BJ (cell line): ENCODE measurements at places on chromosomes 5 and 9.

GRCh38 chr5:127812570-127812969 lies 109.4 kb downstream of the CCDC192 start:
- no peak for DNase-seq

GRCh38 chr5:102421647-102422046 lies 77.2 kb downstream of the SLCO6A1 start:
- DNase-seq = no peak

GRCh38 chr5:432201-432927 lies 10.6 kb upstream of the EXOC3 start:
- DNase-seq = no peak

DNA sequence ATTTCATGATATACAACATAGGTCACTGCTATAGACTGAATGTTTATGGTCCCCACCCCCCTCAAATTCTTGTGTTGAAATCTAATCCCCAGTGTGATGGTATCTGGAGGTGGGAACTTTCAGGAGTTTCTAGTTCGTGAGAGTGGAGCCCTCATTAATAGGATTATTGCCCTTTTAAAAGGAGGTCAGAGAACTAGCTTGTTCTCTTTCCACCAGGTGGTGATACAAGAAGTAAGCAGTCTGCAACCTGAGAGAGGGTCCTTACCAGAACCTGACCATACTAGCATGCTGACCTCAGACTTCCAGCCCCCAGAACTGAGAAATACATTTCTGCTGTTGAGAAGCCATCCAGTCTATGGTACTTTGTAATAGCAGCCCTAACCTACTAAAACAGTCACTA lies 33.3 kb downstream of the TMEM161B start:
- DNase-seq = no peak

GRCh38 chr5:105639068-105639467 lies 2031.7 kb downstream of the EFNA5 start:
- DNase-seq = no peak

GRCh38 chr9:121744002-121744686 lies 92.7 kb downstream of the DAB2IP start:
- no peak for DNase-seq

GRCh38 chr5:150154618-150155128 lies 972 bp downstream of the PDGFRB start:
- DNase-seq = no peak

DNA sequence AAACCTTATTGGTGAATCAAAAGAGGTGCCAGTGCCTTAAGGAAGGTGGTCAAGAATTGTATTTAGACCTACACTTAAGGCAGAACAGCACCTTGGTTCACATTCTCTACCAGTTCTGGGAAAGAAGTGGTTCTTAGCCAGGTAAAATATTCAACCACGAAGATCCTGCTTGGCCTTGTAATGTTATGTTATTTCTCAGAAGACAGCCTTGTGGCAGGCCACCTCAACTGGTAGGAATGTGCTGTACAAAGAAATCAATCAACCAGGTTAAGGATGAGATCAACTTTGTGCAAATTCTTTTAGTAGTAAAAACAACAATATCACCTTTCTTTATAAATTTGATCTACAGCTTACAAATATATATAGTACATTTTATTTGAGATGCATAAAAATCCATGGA lies 246.8 kb downstream of the ARRDC3 start:
- DNase-seq = no peak

GRCh38 chr5:95731571-95732554 lies 727 bp downstream of the RHOBTB3 start:
- no peak for DNase-seq

DNA sequence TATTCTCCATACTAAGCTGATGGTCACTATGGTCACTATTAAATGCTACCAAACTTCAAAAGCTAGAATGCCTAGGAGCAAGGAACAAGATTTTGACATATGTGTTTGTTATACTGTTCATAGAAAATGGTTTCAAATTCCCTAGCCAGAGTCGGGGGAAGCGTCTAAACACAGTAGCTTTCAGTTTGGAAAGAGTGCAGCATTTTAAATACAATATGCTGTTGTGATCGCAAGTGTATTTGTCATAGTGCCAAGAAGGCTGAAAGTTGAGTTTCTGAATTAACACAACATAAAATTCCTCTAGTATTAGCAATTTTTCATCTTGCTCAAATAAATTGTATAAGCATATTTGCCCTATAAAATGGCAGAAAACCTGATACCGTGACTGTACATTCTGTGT lies 280.4 kb downstream of the ZNF608 start:
- DNase-seq = no peak

GRCh38 chr5:173968154-173968797 lies 20.7 kb upstream of the C5orf47 start:
- DNase-seq = no peak

DNA sequence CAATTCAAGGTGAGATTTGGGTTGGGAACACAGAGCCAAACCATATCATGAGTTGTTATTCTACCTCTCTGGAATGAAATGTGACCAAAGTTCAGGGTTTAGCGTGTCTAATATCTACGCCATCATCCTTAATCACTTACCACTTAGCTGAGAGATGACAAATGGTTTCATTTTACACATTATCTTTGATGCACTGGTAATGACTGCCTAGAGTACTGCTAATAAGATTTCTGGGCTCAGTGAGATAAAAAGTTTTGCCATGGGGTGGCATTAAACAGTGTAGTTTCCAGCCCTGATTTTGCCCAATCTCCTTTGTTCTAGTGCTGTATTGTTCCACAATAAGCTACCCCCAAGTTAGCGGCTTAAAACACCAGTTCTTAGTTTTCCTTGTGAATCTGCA lies 367.2 kb downstream of the MLLT3 start:
- no peak for DNase-seq

- DNase-seq = no peak
Observed at GRCh38 chr9:14351221-14351836, 37.4 kb upstream of the NFIB start.

- DNase-seq = no peak
Observed at GRCh38 chr9:114392749-114393112, 4.9 kb upstream of the AKNA start.

- DNase-seq = no peak
Observed at GRCh38 chr5:14980698-14981097, 109.1 kb upstream of the ANKH start.

DNA sequence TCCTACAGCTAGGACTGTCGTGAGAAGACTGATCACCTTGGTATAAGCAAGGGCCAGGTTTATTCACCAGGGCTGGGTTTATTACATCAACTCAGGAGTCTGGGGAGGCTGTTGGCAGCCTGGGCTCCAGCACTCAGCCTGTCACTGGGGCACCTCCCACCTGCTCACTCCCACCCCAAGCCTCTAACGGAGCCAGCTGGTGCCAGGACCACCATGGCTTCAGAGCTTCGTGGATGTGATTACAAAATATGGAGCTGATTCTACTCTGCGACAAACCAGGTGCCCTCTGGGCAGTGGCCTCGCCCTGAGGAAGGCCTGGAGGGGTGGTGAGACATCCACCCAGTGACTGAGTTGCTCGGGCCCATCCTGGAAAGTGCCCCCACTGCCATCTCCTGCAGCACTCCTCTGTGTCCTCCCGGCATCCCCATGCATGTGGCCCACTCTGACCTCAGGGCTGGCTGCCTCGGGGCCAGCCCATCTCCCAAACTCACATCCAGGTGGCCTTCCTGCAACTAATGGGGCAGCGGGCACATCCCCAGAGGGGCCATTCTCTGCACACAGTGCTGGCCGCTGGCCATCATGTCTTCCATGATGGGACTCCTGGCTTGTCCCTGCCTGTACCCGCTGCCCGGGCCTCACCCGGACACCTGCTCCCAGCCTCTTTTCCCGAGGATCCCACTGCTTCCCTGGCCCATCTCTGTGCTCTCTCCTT lies 49.6 kb downstream of the SECISBP2 start:
- no peak for DNase-seq

GRCh38 chr9:16619402-16619801 lies 251.1 kb downstream of the BNC2 start:
- DNase-seq = no peak

GRCh38 chr5:149485655-149486615 lies 65.3 kb downstream of the CSNK1A1 start:
- DNase-seq = peak; percentile 100

GRCh38 chr9:78781681-78782080 lies 484.8 kb downstream of the PSAT1 start:
- no peak for DNase-seq

DNA sequence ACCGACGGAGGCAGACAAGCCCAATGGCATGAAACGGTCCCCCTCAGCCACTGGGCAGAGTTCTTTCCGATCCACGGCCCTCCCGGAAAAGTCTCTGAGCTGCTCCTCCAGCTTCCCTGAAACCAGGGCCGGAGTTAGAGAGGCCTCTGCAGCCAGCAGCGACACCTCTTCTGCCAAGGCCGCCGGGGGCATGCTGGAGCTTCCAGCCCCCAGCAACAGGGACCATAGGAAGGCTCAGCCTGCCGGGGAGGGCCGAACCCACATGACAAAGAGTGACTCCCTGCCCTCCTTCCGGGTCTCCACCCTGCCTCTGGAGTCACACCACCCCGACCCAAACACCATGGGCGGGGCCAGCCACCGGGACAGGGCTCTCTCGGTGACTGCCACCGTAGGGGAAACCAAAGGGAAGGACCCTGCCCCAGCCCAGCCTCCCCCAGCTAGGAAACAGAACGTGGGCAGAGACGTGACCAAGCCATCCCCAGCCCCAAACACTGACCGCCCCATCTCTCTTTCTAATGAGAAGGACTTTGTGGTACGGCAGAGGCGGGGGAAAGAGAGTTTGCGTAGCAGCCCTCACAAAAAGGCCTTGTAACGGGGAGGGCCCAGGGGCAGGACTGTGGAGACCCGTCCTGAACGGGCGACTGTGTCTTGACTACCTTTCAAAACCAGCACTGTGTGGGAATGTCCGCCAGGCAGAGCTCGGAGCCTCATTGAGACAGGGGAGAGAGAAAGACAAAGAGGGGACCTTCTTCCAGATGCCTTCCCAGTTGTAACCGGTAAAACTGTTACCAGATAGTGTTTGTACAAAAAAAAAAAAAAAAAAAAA lies 29.9 kb downstream of the CD180 start:
- no peak for DNase-seq

DNA sequence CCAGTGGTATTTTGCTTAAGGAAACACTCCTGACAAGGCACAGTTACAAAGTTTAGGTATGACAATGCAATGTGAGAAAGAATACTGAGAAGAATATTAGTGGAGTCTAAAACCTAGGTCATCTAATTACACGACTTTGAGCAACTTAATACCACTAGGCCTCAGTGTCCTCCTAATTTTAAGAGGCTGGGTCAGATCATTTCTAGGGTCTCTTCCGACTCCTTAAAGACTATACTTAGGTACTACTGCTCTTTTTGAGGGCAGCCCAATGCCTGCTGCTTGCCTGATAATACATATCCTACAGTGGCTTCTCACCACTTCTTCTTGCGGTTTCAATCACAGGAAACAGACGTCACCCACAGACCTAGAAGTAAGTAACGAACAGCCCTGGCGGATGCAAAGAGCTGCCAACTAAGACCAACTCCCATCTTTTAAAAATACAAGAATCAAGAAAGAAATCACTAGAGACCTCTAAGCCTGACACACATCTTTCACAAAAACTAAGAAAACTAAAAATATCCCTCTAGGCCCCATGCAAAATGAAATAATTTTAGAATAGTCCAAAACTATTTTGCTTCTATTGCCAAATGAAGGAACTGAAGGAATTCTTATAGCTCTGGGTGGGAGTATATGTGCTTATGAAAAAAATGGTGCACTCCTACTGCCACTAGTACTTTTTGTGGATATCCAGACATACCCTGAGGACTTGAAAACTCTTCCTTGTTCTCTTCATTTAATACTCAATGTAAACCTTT lies 13.1 kb downstream of the DIAPH1 start:
- no peak for DNase-seq

- no peak for DNase-seq
Observed at GRCh38 chr9:85483208-85483607, 258.5 kb downstream of the AGTPBP1 start.

GRCh38 chr5:68452286-68452685 lies 236.7 kb downstream of the PIK3R1 start:
- DNase-seq = no peak

DNA sequence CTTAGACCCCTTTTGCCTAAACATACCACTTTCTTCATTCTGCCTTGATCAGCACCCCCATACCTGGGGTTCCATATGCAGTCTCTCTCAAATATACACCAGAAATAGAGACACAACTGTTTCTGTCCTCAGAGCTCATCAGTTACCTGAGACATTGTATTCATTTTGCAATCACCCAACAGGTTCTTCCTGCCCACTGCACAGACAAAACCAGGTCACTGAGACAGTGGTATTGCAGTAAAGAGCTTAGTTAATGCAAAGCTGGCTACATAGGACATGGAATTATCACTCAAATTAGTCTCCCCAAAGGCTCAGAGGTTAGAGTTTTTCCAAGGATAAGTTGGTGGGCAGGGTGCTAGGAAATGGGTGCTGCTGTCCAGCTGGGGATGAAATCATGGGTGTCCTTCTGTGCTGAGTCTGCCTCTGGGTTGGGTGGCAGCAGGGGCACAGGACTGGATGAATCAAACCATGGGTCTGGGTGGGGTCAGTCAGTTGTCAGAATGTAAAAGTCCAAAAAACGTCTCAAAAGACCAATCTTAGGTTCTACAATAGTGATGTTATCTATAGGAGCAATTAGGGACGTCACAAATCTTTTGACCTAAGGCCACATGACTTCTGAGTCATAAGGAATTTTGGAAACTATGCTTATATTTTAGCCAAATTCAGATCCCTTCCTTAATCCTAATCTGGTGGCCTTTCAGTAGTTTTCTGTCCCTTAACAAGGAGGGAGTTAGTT lies 41.0 kb downstream of the KCNV2 start:
- DNase-seq = no peak

DNA sequence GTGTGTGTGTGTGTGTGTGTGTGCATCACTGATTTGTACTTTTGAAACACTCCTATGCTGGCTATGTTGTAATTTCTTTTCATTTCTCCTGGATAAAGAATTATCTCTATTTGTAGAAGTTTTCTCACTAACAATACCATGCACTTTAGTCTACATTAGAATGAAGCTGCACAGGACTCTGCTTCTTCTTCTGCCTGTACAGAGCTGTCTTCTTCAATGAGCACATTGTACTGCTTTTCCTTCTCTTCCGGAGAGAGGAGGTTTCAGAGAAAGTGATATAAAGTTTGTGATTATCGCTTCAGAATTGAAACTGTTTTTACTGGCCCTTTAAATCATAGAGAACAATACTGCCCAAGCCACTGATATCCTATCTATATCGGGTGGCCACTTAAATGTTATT lies 677.0 kb downstream of the NR2F1-AS1 start:
- no peak for DNase-seq

GRCh38 chr5:31113101-31113500 lies 80.4 kb upstream of the CDH6 start:
- peak; percentile 49 for DNase-seq
